ENCODE measurements at places on chromosomes 6 and 20.

DNA sequence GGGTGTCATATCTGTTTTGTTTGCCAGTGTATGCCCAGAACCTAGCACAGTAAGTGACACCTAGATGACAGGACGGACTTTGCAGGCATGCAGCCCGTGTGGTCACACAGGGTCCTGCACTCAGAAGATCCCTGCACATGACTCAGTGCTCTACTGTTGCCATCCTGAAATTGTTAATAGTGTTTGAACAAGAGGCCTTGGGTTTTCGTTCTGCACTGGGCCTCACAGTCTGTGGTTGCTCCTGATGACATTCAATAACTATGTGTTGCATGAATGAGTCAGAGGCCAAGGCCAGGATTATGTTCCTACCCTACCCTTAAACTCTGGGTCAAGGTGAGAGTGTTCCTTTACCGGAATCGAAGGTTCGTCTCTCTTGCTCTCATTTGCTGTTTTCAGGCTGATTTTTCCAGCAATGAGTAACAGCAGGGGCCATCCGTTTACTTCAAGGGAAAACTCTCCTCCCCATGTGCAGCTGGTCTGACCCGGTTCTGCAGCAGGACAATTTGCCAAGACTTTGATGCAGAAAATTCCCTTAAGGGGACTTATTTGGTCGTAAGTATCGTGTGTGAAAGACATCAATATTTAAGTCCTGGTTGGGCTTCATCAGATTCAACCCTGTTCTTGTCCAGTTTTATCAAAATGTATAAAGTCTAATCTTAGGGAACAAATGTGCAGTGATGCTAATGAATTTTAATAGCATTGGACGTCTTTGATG, 13.0 kb upstream of the PFDN4 start:
- DNase-seq, result peak; percentile 50

- DNase-seq, result no peak
Observed at GRCh38 chr20:45340951-45341350, 7.3 kb downstream of the SDC4 start.

DNA sequence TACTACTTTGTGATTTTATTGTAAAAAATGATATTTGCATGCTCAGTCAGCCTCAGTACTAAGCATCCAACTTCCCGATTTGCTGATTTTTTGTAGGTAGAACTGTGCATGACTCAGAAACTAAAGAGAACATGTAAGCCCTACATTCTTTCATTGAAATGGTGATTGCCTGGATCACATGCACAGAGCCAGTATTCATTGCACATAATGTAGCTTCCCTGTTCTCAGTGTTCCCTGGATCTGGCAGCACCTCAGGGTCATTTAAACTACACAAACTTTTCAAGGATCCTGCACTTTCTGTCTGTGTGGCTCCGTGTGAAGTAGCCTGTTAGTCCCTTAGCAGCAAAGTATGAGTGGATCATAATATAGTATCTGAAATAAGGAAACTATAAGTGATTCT, 422.9 kb upstream of the AGPAT4 start:
- DNase-seq, result no peak

- no peak for DNase-seq
Observed at GRCh38 chr6:18533793-18534192, 146.6 kb downstream of the RNF144B start.

GRCh38 chr6:139131736-139132280, 3.1 kb upstream of the HECA start:
- no peak for DNase-seq

- no peak for DNase-seq
Observed at GRCh38 chr20:43458422-43458924, 777 bp downstream of the SRSF6 start.
